ENCODE measurements at places on chromosomes 13 and 19. TPM values are rescaled to one million over a fixed set of nuclear protein-coding genes. Genes with fewer than 3 reads are reported as not detected.

DNA sequence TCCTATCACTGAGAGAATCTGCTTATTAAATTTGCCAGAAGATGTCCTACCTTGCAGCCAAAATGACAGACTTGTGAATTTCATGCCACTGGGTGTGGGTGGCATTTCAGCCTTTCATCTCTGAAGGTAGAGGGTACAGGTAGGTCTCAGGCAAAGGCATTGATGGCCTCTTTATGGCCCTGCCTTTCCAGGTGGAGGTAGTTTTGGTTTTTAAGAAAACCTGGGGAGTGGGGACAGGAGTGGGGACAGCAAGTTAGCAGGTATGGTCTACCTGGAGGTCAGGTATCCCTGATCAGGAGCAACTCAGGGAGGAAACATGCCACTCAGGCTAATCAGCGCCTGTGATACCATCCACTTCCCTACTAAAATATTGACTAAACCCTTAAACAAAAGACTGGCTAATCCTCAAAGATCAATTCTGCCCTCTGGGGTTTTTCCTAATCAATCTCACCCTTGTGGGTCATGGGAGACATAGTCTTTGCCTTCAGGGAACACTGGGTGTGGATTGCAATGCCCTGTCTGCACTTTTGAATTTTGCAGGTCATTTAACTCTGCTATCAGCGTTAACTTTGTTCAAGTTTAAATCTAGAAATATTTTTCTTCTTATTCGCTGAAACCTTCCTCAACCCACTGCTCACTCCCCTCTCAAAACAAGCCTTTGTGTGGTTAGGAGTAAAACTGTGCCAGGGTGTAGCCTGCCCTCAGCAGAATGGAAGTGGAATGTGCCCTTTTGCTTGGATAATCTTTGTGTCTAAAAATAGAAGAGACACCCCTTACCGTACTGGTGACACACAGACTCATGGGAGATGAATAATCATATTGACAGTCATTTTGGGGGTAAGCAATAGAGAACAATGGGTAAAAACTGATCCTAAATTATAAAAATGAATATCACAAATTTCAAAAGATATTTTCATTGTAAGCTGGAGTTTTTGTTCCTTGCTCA lies 233.7 kb downstream of the COG6 start:
- peaks cover 20% of the 10 kb centered on the region for H3K4me1 ChIP-seq
- H3K27me3 ChIP-seq, result no peaks in the 10 kb centered on the region
- DNase-seq, result no peak
- no peak overlapping the region for H3K27ac ChIP-seq
- no peaks in the 10 kb centered on the region for H3K36me3 ChIP-seq

GRCh38 chr19:29370276-29370675 lies 155.5 kb upstream of the VSTM2B start:
- no peak overlapping the region for H3K4me3 ChIP-seq
- no peaks in the 10 kb centered on the region for H3K4me1 ChIP-seq
- H3K27ac ChIP-seq, result no peak overlapping the region
- no peaks in the 10 kb centered on the region for H3K36me3 ChIP-seq

DNA sequence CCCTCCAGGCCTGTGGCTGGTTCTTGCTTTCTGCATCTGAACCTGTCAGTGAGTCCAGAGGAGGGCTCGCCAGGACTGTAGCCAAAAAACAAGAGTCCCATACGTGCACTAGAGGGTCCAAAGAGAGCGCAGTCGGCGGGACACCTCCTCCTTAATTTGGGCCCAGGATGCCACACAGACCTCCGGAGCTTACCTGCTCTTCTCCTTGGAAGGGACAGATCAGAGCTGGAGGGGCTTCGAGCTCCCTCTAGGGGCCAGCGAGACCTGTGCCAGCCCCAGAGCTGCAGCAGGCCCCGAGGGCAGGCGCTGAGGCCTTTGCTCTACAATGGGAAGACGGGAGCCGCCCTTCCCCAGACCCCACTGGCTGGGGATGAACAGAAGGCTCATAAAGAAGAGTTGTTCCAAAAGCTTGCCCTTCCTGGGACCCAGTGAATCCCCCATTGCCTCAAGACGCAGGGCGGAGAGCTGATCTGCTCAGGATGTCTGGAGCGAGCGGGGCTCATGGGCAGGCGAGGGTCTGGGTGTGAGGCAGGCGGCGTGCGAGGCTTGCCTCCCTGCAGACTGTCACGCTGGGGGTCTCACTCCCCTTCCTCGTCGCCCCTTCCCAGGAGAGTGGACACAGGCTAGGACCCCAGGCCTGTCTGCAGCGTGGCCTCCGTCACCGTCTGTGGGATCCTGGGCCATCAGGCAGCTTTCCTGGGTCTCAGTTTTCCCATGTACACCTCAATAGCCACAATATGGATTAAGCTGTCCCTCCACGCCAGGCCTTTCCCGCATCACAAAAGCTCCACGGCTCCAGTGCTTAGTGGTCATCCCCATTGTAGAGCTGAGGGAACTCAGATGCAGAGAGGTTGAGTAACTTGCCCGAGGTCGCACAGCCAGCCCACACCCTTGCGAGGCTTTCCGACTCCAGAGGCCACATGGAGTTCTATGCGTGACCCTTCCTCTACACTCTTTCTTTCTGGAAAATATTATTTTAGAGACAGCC lies 46.9 kb upstream of the VSTM2B start:
- H3K27ac ChIP-seq, result no peak overlapping the region
- peak; percentile 58 for DNase-seq
- H3K4me3 ChIP-seq, result no peak overlapping the region
- peaks cover 9% of the 10 kb centered on the region for H3K27me3 ChIP-seq
- H3K4me1 ChIP-seq, result no peaks in the 10 kb centered on the region
- H3K36me3 ChIP-seq, result no peaks in the 10 kb centered on the region

Gene CCDC61
- 7.6 TPM for polyA plus RNA-seq

Gene SH2D3A
- 0.35 TPM for polyA plus RNA-seq

DNA sequence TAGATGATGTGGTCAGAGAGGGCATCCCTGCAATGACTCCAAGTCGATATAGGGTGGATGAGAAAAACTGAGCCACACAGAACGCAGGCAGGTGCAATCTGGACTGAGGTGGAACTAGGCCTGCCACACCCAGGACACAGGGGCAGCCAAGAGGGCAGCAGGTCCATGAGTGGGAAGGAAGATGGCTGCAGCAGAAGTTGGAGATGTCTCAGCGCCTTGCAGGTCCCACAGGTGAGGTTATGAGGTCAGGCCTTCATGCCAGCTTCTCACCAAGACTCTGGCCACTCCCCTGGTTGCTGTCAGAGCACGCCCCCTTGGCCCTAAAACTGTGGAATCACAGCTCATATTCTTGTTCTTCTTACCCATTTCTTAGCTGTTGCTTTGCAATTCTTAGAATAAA lies 147.7 kb upstream of the VSTM2B start:
- H3K4me3 ChIP-seq, result no peak overlapping the region
- no peaks in the 10 kb centered on the region for H3K4me1 ChIP-seq
- H3K27me3 ChIP-seq, result no peaks in the 10 kb centered on the region
- no peak for DNase-seq

DNA sequence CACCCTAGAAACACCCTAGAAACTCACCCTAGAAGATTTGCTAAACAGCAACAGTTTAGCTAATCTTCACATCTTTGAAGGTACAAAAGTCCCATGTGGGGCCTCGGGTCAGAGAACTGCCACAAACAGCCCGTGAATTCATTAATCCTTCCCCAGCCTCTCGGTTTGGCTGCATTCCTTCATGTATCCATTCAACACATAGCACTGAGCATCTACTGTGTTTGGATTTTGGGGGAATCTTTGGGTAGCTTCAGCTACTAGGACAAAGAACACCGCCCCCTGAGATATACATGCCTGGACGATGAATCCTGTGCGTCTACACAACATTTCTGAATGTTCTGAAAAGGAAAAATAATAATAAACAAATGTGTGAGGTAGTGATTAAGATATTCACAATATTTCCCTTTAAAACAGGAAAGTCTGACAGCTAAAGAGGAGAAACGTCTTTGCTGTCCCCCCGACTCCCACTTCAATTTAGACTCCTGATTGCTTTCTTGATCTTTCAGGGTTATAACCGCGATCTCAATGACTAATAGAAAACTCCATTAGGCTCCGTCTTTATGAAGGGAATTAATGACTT lies 63.5 kb downstream of the ALOX5AP start:
- peaks cover 15% of the 10 kb centered on the region for H3K4me1 ChIP-seq
- no peak overlapping the region for H3K27ac ChIP-seq
- H3K36me3 ChIP-seq, result no peaks in the 10 kb centered on the region
- H3K27me3 ChIP-seq, result no peaks in the 10 kb centered on the region
- DNase-seq, result no peak
